Cortex of kidney (tissue), 1 donor: ENCODE measurements at places on chromosomes 16 and 17.

DNA sequence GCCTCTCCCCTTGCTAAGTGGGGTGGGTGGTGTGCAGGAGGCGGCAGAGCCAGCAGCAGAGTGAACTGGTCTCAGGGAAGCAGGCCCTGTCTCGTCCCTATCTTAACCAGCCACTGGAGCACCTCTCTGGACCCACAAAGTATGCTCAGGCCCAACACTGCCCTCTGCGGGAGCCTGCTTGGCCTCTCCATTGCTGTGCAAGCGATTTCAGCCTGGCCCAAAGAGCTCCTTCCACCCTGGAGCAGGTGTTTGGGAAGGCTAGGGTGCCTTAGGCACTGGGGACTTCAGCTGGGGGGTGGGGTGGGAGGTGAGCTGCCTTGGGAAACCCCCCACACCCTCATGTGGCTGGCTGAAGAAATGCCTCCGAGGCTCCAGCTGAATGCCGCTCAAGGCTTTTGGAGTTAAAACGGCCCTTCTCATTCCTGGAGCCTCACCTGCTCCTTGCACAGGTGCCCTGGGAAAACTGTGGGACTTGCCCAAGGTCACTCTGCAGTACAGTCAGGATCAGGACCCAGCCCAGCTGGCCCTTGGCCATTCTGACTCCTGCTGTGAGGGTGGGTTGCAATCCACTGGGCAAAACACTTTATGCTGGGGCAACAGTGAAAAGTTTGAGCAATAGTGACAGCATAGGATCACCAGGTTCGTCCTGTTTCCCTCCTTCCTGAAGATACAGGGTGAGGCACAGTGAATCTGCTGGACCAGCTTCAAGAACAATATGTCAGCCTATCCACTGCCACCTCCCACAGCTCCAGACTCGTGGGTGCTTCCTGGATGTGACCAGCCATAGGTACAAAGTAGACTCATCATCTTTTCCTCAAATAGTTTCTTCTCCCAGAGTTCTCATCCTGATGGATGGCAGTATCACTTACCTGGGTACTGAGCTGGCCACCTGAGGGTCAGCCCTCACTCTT lies 5.9 kb upstream of the UBE2O start:
- no peak for DNase-seq

DNA sequence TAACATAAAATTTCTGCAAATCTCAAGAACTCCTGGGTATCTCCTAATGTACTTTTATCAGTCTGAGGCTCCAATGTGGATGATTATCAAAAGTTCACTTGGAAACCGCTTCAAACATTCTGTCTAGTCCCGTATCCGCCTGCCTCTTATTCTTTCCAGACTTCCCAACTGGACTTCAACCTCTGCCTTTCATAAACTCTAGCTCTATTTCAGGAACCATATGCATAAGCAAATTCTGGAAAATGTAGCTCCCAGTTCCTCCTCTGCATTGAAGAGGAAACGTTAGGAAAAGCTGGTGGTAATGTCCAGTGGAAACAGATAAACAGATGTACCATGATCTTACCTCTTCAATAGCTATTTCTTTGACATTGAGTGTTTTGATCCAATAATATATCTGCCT lies 285.0 kb downstream of the KCNJ2 start:
- DNase-seq: no peak

DNA sequence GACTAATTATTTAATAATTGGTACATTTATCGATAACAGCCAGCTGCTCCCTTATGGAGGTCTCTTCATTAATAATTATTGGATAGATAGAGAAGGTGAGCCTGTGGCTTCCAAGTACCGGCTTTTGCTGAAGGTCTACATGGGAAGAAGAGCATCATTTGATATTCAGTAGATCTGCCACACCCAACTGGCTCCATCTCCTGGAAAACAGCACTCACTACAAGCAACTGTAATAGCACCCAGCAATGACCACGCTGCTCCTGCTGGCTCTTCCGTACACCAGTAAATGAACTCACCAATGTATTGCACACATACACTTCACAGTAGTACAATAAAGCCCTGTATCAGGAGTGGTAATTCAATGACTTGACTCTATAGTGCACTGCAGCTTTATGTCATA lies 19.5 kb downstream of the MARVELD3 start:
- DNase-seq: no peak

DNA sequence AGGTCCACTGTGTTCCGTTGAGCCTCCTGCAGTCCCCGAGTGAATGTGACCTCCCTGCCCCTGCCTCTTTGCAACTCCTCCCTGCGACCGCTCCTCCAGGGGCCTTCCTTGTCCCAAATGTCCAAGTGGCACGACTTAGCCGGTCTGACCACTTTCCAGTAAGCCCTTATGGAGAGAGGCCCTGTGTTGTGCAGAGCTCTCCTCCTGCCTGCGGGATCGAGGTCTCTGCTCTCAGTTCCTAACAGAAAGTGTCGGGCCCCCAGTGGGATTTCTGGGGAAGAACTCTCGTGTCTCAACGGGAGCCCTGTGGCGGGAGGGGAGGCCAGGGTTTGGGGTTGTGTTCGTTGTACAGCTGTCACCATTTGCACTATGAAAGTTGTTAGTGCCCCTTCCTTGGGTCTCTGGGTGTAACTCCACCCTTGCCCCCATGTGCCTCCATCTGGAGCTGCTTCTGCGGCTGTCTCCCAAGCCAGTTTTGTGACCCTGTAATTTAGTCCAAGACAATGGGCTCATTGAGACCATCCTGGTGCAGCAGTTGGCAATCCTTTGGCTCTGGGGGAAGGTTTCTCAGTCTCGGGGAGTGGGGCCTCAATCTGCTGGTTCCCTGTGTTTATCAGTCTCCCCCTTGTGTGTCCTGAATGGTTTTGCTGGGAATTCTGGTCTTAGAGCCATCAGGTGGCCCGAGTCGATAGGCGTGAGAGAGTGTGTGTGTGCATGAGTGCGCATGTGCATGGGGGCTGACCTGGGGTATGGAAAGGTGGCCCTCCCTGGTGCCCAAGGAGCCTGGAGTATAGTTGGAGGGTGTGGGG lies 234.5 kb downstream of the SEC14L1 start:
- no peak for DNase-seq

- no peak for DNase-seq
These were observed 4.1 kb downstream of the SLC9A5 start for GRCh38 chr16:67252609-67253497.

GRCh38 chr17:4161967-4162305 lies 18.9 kb downstream of the CYB5D2 start:
- DNase-seq: no peak

GRCh38 chr16:66639091-66639885 lies 34.8 kb downstream of the CMTM3 start:
- DNase-seq: no peak

DNA sequence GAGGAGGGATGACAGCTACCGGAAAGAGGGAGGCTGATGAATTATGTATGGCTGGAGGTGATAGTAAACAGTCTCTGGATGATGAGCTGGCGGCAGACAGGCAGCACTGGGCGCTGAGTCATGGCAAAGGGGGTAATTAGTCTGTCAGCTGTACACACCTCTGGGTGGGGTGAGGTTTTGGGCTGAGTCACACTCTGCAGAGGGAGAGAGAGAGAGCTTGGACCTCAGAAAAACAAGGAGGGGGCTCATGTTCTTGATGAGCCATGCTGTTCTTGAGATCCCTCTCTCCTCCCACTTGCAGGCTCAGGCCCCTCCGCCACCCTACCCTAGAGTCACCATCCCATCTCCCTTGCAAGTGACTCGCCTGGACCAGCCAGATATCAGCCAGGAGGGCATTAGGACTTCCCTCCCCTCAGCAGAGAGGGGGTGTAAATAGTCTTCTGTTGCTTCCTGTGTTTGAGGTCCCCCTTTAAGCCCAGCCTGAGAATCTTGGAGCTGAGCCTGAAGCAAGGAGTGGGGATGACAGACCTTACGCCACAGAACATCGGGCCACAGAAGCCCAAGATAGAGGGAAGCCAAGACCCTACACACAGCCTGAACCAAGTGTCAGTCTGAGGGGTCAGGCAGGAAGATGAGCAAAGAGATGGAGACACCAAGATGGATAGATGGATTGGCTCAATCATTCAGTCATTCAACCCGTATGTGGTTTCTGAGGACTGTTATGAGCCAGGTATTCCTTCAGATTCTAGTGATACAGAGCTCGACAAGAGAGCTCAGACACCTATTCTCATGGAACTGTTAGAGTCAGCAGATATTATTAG lies 383.2 kb upstream of the CCL2 start:
- no peak for DNase-seq

DNA sequence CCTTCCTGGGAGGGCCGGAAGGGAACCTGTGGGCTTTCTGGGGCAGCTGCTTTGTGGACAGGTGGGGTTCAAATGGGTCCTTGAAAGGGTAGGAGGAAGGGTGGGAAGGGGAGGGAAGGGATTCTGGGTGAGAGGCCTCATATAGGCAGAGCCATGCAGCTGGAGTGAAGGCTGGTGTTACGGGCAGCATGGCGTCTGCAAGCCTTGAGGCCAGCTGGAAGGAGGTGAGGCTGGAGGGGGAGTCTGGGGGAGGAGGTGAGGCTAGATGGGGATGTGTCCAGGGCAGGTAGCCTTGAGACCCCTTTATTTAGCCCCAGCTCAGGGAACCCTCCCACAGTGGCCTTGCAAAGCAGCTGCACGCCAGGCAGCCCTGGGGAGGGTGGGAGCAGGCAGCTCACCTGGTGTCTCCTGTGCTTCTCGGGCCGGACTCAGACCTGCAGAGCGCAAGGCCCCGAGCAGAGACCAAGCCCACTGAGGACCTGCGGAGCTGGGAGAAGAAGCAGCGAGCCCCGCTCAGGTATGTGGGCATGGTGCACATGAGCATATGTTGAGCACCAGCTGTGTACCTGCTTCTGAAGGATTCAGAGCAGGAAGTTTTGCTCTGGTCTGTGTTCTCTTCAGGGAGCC lies 50.6 kb downstream of the SNX20 start:
- no peak for DNase-seq

- DNase-seq: no peak
These were observed 367.6 kb upstream of the ERCC4 start for GRCh38 chr16:13552062-13552959.

DNA sequence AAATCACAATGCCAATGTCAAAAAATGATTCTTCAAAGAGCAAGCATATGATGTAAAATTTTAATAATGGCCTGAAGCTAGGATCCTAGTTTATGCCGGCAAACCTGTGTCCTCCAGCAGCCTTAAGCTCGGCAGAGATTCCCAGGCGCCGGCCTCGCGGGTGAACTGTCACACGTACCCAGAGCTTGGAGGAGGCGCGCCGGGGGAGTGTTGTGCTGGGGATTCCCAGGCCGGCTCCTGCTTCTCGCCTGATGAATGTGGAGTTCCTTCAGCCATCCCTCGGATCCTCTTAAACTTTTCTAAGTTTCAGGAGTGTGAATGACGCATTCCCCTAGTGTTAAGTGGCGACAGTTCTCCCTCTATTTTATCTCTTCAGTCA lies 19.1 kb upstream of the NTN1 start:
- no peak for DNase-seq

DNA sequence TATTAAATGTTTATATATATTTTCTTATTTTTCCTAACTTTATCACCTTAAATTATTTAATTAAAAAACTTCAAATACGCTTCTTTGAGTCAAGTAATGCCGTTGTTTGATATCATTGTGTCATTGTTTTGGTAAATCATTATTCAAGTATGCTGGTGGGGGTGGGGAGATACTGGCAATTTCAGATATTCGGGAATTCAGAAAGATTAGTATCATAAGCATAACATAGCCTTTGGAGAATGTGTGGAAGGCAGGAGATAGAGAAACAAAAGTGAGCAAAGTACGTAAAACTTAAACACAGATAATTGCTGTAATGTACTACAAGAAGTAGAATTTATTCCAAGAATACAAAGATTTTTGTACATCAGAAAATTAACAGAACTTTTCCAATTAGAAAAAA lies 49.8 kb downstream of the TANC2 start:
- no peak for DNase-seq

- DNase-seq: no peak
These were observed 83.1 kb upstream of the IRX6 start for GRCh38 chr16:55240888-55241287.

- no peak for DNase-seq
These were observed 196.0 kb downstream of the RBFOX3 start for GRCh38 chr17:79414793-79415211.

- no peak for DNase-seq
These were observed 19.6 kb upstream of the TNS4 start for GRCh38 chr17:40520991-40521453.

DNA sequence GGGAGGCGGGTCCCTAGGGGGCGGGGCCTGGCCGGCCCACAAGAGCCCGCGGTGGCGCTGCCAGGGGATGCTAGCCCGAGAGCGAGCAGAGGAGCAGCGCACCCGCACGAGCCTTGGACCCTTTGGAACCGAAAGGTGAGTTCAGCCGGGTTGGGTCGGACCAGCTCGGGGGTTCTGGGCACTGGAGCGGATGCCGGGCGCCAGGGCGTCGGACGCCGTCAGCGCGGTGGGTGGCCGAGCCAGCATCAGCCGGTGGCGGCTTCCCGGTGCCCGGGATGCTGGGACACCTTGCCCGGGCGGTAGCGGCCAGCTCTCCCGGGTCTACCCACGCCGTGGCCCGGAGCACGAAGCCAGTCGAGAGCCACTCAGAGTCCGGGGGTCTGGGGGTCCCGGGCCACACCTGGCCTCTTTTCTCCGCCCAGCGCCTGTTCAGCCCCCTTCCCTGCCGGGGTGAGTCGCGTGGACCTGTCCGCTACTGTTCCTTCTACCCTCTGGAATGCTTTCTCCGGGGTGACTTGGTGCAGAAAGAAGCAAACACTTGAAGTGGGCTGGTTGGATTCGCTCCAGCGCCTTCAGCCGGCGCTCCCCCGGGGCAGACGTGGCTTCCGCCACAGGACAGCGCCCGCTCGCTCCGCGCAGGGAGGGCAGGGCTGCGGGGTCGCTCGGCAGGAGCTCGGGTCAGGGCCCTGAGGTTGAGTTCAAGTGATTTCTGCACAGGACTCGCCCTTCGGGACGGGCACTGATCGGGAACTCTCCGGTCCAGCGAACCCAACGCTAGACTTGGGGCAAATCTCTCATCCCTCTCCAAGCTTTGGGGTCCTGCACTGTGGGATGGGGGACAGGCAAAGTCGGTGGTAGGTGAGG lies at the start of gene SCNN1G:
TSS of gene SCNN1G (plus strand) at position 67 of the 864 bp plus-strand sequence. CDS start 3,527 bp downstream, outside the sequence.
- DNase-seq: no peak

- no peak for DNase-seq
These were observed 887 bp upstream of the LASP1 start for GRCh38 chr17:38868817-38869525.

GRCh38 chr17:38691154-38691553 lies 13.9 kb upstream of the MLLT6 start:
- no peak for DNase-seq

DNA sequence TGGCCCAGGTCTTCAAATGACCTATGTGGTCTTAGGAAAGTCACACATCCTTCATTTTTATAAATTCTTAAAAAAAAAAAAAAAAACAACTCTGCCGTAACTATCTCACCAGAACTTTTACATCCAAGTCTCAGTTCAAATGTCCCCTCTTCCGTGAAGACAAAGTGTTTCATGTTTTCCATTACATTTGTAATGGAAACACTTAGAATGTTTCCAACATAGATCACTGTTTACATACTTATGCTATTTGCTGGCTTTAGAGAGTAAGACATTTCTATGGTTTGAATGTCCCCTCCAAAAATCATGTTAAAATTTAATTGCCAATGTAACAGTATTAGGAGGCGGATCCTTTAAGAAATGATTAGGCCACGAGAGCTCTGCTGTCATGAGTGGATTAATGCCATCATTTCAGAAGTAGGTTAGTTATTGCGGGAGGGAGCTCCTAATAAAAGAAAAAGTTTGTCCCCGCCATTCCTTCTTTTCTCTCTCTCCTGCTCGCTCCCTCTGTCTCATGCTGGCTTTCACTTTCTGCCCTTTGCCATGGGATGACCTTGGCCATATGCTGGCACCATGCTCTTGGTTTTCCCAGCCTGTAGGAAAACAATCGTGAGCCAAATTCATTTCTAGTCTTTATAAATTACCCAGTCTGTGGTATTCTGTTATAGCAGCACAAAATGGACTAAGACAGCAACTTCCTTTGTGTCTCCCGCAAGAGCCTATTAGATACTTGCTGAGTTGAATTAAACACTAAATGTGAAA lies 887.8 kb upstream of the SOX9 start:
- DNase-seq: no peak
